GM23248 (cell line): ENCODE measurements at places on chromosomes 3 and 15. TPM values are rescaled to one million over a fixed set of nuclear protein-coding genes. Genes with fewer than 3 reads are reported as not detected.

Gene FEZF2
- total RNA-seq = not detected in 2 replicates

DNA sequence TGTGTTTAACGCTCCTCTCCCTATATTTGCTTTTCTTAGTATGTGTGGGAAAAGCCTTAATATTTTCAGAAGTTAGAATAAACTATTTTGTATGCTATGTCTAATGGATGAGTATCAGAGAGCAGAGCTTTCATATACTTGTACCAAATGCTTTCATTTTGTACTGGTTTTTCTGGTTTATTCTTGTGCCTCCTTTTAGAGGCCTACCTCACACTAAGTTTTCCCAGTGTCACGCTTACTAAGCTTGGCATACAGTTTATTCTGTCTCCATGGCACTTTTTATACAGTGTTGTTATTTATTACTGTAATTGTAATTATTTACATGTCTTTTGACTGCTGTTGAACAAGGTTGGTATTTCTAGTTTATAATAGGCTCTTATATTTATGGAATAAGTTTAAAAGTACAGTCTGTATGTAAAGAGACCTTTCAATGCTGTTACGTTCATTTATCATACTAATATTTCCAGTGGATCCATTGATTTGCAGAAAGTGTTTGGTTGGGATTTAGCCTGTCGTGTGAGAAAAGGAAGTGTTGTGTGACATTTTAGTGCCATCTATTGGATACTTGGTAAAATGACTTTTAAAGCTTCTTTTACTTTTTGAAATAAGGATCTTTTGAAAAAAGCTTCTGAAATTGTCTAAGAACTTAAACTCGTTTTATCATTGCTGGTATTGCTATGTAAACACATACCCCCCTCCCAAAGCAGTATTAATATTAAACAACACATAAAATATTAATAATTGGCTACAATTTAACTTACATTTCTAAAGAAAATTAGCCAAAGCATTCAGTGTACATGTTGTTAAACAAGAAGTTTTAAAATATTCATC is 5.2 kb upstream of the EBLN2 start:
- DNase-seq = peak; percentile 72

GRCh38 chr3:179653096-179653797 is 407 bp downstream of the USP13 start:
- peak; percentile 92 for DNase-seq

Gene UNC13C
- total RNA-seq = not detected in 2 replicates

DNA sequence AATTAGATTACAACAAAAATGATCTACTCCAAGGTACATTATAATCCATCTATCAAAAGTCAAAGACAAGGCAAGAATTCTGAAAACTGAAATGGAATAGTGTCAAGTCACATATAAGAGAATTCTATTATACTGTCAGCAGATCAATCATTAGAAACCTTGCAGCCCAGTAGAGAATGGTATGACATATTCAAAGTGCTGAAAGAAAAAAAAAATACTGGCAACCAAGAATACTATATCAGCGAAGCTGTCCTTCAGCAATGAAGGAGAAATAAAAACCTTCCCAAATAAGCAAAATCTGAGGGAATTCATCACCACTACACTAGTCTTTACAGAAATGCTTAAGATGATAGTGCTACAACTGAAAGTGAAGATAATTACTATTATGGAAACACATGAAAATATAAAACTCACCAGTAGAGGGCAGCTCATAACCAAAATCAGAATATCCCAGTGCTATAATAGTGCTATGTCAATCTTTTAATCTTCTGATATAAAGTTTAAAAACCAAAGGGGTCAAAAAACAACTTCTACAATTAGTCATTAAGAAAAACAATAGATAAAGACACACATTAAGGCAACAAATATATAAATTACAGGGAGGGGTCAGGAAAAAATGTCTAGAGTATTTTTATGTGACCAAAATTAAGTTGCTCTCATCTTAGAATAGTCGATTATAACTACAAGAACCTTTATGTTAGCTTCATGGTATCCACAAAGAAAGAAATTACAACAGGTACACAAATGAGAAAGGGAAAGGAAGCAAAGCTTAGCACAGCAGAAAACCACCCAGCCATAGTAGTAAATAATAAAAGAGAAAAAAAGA is 190.7 kb upstream of the CNTN6 start:
- DNase-seq = peak; percentile 24

- DNase-seq = no peak
Observed at GRCh38 chr15:48646331-48646730, 822 bp upstream of the FBN1 start.

DNA sequence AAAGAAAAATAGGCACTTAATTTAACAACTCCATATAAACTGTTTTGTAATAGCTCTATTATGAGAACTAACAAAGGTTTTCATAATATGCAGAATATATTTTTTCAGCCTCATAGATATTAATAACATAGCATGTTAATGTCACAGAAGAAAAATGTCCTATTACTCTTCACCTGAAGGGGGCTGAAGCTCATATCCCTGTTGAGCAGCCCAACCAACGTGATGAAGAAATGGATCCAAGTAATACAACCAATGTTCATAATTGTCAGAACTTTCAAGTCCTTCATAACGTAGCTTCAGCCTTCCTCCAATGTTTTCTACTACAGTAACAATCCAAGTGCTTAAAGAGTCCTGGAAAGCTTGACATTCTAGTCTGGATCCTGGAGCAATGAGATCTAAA is 34.5 kb upstream of the STIMATE start:
- DNase-seq = no peak

DNA sequence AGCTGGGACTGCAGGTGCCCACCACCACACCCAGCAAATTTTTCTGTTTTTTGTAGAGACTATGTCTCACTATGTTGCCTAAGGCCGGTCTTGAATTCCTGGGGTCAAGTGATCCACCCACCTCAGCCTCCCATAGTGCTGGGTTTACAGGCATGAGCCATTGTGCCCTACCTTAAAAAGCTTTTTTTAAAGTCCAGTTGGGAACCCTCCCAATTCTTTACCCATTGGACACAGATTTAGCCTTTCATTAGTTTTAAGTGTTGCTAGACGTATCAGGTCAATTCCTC is 1.7 kb upstream of the DENND4A start:
- no peak for DNase-seq

DNA sequence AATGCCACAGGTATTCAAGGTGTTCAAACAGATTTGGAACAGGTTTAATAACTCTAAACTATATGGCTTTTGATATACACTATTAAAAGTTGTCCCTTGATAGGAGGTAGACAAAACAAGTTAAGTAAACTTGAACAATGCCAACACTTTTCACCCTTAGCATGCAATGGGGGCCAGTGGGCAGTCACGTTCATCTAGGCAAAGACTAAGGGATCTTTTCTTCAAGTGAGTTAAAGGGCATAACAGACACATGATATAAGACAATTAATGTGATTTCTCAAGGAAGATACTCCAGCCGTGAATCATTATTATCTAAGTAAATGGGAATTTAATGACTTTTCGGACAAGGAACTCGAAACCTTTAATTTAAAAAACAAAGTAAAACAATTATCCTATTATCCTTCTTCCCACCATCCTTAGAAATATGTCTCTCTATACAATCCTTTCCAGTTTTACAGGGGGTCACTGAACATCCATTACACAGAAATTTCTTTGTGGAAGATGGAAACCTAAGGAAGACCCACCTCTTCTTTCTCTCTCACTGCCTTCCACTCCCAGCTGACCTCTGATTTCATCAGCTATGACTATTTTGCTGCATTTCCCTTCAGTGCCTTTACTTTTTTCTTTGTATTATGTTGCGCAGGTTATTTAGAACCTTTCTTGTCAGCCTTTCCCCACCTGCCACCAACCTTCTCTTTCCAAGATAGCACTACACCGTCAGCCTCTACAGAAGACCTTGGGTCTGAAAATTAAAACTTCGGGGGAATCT is 1.5 kb downstream of the CLDN1 start:
- no peak for DNase-seq

- DNase-seq = peak; percentile 91
Observed at GRCh38 chr3:171132873-171133272, 106.4 kb upstream of the SLC2A2 start.

DNA sequence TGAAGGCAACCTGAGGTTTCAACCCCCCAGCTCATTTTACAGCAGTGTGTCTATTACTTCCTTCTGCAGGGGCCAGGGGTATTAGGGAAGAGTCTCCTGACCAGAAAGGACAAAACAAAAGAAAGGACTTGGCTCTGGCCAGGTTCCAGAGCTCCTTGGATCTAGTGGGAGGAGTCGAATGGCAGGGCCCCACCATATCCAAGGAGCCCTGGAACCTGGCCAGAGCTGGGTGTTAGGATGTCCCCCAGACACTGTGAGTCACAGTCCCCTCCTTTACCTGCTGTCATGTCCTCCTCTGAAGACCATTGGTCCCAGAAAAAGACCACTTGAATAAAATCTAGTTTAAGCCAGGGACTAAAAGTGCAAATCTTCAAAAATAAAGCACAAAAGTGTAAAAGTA is 113.2 kb downstream of the EEFSEC start:
- DNase-seq = no peak

Gene SPTBN5
- 0.11 and 0.25 TPM in 2 replicates for total RNA-seq

- no peak for DNase-seq
Observed at GRCh38 chr3:151578495-151578894, 117.6 kb upstream of the IGSF10 start.

- no peak for DNase-seq
Observed at GRCh38 chr15:82850731-82851130, 41.3 kb downstream of the WHAMM start.

- DNase-seq = peak; percentile 46
Observed at GRCh38 chr3:107284612-107285011, 92.6 kb upstream of the CCDC54 start.

Gene ETV5
- 35.9 and 44.0 TPM in 2 replicates for total RNA-seq

GRCh38 chr15:31237043-31237324 is 89.7 kb upstream of the KLF13 start:
- no peak for DNase-seq

- DNase-seq = no peak
Observed at GRCh38 chr3:106420628-106421027, 551.8 kb upstream of the CBLB start.

GRCh38 chr15:70348226-70348543 is 250.5 kb upstream of the TLE3 start:
- peak; percentile 21 for DNase-seq

Gene APBA2
- 0.65 and 1.1 TPM in 2 replicates for total RNA-seq

DNA sequence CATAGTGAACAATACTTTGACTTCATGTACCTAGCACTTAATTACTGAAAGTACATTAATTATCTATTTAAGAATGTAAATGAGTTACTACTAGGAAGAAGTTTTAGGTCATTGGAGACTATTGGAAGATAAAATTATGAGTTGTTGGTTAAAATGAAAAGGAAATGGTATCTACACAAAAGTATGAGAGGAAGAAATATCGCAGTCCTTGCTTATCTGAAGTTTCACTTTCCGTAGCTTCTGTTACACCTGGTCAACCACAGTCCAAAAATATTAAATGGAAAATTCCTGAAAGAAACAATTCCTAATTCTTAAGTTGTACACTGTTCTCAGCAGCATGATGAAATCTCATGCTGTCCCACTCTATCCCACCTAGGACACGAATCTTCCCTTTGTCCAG is 57.8 kb downstream of the HACD2 start:
- no peak for DNase-seq

DNA sequence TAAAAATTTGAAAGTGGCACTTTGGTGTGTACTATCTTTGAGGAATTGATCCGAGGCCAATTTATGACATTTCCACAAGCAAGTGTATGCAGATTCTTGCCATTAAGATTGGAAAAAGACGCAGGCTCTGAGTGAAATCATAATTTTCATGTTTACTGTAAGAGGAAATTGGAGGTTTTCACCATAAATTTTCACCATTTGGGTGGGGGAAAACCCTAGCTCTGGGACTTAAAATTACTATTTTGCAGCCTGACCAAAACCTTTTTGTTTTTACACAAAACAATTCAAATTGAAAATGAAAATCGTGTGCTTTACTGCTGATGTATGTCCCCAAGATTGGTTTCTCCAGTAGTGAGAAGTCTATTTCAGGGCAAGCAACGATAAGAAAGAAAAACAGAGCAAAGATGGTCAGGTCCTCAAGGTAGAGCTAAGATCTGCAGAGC is 282.6 kb downstream of the FOXP1 start:
- no peak for DNase-seq

GRCh38 chr15:40340740-40341400 is at the start of gene CCDC9B:
Gene CCDC9B, minus strand, starts transcription at chr15:40340939. Its CDS starts 120 bp downstream, at chr15:40340819.
- peak; percentile 94 for DNase-seq

- peak; percentile 85 for DNase-seq
Observed at GRCh38 chr15:31214864-31215489, 111.7 kb upstream of the KLF13 start.

DNA sequence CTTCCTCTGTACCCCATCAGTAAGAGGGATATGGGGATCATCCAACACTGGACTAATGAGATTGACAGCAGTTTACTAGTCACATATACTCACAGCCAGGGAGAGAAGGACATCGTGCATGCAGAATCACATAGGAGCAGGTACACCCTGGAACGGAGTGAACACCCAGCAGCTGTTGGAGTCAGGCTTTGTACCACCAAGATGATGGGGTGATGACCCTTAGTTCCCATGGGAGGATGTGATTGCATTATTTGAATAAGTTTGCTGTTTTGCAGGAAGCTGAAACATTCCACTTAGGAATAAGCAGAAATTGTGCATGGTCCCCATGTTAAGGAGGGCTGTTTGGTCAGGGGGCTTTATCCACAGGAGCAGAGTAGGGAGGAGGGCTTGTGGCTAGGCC is 482.7 kb upstream of the PDZRN3 start:
- no peak for DNase-seq

GRCh38 chr3:52175416-52176179 is 21.4 kb upstream of the POC1A start:
- no peak for DNase-seq

DNA sequence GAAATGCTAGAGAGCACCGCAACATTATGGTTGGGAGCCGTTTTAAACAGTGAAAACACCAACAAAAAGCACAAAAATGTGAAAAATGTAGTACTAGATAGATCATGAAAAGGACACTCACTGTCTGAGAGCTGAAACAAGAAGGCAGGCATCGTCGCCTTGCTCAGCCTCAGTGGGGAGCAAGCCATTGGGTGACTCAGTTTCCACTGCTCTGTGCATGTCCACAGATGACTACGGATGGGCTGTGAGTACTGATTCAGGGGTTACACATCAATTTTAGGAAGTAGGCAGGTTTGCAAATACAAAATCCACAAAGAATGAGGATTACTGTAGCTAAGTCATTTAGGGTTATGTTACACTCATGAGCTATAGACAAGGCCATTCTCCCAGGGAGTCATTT is 10.8 kb downstream of the NOX5 start:
- DNase-seq = peak; percentile 63

DNA sequence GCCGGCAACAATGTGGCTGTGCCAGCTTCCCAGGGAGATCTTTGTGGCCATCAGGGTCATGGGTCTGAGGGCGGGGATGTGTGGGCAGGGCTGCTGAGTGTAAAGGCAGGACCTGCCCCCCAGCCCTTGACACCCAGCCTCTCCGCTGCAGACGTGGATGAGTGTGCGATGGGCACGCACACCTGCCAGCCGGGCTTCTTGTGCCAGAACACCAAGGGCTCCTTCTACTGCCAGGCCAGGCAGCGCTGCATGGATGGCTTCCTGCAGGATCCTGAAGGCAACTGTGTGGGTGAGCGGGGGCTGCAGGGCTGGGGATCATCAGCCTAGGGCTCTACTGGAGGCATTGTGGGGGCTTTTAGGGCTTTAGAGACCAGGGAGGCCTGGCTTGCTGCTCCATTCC is 78.8 kb downstream of the FBLN2 start:
- no peak for DNase-seq

Gene SLC28A1
- not detected in 2 replicates for total RNA-seq

Gene PLSCR2
- not detected in 2 replicates for total RNA-seq

Gene LRRC2
- total RNA-seq = 10.6 and 10.8 TPM in 2 replicates

Gene MLH1
- 25.8 and 36.3 TPM in 2 replicates for total RNA-seq

GRCh38 chr15:84033793-84034553 is 201.6 kb upstream of the GOLGA6L4 start:
- DNase-seq = no peak
